Caki2 (cell line): ENCODE measurements at places on chromosomes 2 and 18.

DNA sequence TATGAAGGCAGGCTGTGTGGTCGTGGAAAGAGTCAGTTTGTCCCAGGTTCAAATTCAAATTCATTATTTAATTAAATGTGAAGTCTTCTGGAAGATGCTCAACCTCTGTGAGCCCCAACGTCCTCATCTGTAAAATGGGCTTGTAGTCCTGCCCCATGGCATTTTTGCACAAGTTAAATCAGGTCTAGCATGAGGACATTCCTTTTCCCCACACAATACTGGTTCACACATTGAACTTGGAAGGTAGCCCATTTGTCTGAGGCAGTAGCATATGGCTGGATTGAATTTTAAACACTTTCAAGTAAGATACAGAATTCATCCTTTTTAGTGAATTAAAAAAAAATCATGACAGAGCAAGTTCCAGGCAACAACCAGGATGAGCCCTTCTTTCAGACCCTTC, 665.4 kb upstream of the HS6ST1 start:
- DNase-seq, result no peak

DNA sequence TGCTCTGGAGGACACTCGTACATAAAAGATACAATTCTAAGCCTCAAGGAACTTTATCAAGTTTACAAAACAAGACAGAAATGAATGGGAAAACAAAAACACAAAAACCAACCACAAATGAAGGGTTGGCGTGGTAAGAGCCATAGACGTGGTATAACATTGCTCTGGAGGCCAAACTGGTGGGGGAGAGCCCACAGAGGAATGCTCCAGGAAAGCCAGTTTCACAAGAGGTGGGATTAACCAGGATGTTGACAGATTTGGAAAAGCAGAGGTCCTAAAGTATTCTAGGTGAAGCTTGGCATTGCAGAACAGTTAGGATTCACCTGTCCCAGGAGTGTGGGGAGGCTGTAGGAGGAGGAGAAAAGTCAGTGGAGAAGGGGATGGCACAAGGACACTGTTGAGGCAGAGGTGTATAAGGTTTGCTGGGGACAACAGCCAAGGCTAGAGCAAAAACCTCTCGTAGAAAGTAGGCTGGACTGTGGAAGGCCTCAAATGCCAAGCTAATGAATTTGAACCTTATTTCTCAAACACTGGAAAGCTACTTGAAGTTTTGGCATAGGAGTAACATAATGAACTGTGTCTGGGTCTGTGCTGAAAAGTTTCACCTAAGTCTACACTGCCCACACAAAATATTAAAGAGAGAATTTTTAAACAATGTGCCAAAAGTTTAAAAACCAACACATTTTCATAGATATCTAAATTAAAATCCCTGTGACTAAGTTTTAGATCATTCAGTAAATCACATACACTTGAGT, 135.1 kb downstream of the THADA start:
- DNase-seq, result no peak

DNA sequence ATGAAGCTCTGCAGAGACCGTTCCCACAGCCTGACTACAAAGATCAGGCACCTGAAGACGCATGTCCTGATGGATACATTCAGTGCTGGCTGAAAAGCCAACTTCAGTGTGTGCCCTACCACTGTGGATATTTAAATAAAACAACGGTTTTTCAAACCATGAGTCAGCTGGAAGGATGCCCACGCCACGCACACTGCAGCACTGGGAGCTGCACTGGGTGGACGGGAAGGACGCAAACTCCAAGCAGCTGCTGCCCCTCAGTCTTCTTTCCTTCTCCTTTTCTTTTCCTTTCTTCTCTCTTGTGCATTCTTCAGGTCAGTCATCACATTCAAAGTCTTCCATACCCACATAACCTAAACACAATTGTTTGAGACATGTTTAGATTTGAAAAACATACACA, 7.9 kb downstream of the TMEM18 start:
- DNase-seq, result no peak

GRCh38 chr18:32201948-32202672, 12.3 kb downstream of the MEP1B start:
- no peak for DNase-seq

- no peak for DNase-seq
These were observed 94.6 kb downstream of the CDC42EP3 start for GRCh38 chr2:37576831-37577230.

- no peak for DNase-seq
These were observed 95.1 kb downstream of the ACOXL start for GRCh38 chr2:110827511-110827910.

- DNase-seq, result no peak
These were observed 30.2 kb downstream of the DIS3L2 start for GRCh38 chr2:231991664-231992063.

DNA sequence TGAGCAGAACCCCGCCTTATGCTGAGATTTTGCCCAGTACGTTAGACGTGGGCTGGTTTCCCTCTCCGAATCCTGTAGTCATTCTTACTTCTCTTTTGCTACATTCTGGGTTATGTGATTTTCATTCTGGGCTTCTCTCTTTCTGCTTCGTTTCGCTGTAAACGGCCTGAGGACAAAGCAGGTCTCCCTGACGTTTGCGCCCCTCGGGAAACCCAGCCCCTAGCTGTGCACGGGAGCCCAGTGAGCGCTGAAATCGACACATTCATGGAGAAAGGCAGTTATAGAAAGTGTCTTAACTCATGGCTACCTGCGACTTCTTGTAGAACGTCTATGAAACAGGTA, 22.7 kb upstream of the MC5R start:
- no peak for DNase-seq

DNA sequence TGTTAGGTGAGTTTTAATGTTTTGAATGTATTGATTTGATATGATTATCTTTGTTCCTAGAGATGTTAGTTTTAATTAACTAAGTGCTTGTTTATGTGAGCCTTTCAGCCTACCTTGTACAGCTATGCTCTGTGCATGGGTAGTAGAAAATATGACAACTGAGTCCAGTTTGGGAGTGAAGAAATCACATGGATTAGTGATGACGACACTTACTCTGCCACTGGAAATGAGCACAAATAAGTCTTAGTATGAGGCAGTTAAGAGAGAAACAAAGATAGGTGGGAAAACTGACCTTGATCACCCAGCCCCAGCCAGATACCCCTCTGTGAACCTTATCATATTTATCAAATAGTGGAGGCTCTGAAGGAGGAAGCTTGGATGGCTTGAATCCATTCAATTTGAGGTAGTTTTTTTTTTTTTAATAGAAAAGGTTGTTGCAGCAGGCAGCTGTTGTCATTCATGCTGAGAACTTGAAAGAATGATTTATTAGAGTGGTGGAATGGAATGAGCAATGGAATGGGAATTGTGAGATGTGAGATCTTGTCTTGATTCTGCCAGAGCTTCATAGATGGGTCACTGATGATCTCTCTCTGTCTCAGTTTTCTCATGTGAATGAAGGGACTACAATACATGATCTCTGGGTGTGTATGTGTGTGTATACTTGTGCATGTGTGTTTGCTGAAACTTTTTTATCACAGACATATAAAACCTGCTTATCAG, 96.4 kb downstream of the MAP3K20 start:
- no peak for DNase-seq

DNA sequence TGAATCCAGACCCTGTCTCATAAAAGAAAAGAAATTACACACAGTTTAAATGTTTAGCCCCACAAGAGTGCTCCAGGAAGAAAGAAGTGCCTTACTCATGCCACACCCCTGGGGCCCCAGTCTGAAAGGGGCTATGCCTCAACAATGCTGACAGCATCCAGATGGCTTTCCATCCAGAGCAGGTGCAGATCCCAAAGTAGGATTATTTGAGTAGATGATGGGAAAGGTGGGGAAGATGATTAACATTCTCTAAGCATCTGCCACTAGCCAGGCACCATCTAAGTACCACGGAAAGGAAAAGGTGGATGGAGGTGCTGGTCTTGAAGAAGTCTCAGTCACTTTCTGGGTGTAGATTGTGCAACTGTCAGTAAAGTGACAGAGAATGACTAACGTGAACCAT, 16.3 kb downstream of the DPYSL5 start:
- DNase-seq, result no peak

DNA sequence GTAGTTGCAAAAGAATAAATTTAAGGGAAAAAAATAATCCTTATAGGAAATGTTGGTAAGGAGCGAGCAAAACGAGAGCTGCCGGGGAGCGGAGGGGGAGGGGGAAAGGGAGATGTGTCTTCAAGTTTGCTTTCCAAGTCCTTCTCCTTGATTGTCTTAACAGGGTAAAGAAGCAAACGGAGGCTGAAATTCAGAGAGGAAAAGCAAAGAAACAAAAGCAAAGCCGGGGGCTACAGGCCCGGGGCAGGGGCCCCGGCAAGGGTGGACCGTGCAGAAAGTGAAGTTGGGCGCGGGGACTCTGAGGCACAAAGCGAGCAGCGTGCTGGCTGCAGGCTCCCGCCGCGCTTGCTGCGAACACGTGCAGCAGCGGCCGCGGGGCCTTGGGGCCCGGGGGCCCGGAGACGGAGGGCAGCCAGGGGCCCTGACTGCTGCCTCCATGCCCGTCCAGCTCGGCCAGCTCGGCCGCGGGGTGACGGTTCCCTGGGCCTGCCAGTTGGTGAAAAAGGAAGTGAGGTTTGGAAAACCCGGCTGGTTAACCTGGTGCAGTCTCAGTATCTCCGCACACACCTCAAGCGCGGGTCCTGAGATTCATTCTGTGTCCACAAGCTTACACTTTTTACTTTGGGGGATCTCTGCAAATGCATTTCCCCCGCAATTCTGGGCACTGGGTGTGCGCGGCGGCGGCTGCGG, 4.1 kb downstream of the BCL11A start:
- peak; percentile 36 for DNase-seq

GRCh38 chr2:2931318-2932075, 446.1 kb downstream of the EIPR1 start:
- DNase-seq, result no peak

DNA sequence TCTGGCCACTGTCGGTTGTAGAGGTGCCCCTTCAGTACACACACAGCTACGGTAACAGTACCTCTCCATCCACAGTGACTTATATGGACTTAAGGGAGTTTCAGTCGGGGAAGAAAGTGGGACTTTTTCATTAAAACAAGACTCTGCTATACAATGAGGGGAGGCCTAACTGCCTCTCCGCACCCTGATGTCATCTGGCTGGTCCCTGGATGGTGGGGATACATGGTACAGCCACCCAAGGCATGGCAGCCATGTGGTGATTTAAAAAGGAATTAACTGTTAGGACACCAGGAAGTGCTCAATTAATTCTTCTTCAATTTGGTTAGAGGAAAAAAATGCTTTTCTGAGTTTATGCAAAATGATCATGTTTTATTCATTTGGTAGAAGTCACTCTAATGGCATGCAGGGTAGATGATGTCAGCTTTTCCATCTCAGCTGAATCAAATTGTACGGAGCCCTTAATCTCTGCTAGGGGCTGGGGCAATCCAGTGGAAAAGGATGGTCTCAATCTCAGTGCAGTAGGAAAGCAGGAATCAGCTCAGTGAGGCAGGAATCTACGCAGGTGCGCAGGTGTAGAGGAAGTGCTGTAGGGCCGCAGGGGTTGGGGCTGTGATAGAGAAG, 243.9 kb downstream of the PRKCE start:
- DNase-seq, result no peak
